ENCODE measurements at places on chromosomes 4 and X. TPM values are rescaled to one million over a fixed set of nuclear protein-coding genes. Genes with fewer than 3 reads are reported as not detected.
A peak's percentile ranks its signal among the peaks of the same experiment; 100 is the strongest.

DNA sequence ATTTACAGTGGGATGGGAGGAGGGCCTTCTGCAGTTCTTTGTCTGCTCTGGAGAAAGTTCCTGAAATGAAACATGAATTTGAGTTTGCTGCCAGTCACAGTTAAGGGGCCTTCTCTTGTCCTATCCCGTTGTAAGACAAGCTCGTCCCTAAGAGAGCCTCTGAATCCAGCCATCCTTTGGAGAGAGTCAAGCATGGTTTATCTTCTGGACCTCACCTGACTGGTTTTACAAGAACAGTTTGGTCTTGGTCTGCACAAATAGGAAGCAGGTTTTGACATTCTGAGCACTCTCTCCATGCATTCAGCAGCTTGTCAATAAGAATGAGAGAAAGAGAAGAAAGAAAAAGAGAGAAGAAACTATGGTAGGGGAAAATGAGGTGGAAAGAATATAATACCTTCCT lies 20.4 kb upstream of the TENM3 start:
- DNase-seq, result no peak

DNA sequence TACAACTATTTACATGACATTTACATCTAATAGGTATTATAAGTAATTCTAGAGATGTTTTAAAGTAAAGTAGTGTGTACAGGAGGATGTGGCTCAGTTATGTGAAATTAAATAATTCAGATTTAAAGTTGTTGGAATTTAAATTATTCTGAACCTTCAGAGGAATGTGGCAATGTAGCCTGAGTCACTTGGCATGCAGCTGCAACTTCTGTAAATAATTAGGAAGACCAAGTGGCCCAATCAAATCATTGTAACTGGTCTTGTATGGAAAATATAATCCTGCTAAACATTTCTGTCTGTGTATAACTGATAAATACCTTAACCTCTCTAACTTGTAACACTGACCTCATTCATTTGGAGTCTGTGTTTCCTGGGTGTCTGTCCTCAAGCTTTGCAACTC lies 828.9 kb downstream of the GLUD2 start:
- no peak for DNase-seq

Gene MAPK10
- total RNA-seq, result 4.1 TPM

GRCh38 chrX:2707334-2707760 lies 16.3 kb downstream of the CD99 start:
- peak; percentile 80 for DNase-seq

Gene WDR17
- total RNA-seq, result 0.43 TPM

DNA sequence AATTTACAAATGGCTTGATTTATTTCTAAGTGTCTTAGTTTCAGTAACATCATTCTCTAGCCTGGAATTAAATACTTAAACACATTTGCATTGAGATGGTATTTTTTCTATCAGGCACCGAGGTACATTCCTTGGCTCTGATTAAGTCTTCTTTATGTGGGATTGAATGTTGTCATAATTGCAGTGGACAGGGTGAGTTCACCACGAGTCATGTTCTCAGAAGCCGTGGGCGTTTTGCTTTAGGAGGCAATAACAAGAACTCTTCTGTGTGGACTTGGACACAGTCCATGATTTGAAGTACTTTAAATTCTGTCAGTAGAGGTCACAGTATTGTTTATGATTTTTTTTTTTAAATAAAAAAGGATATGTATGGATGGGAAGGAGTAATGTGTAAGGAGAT lies 57.1 kb upstream of the EFHC2 start:
- DNase-seq, result no peak

- DNase-seq, result no peak
Observed at GRCh38 chrX:9890681-9891091, 76.5 kb upstream of the CLDN34 start.

GRCh38 chr4:128579154-128579853 lies 230.2 kb upstream of the JADE1 start:
- DNase-seq, result no peak

DNA sequence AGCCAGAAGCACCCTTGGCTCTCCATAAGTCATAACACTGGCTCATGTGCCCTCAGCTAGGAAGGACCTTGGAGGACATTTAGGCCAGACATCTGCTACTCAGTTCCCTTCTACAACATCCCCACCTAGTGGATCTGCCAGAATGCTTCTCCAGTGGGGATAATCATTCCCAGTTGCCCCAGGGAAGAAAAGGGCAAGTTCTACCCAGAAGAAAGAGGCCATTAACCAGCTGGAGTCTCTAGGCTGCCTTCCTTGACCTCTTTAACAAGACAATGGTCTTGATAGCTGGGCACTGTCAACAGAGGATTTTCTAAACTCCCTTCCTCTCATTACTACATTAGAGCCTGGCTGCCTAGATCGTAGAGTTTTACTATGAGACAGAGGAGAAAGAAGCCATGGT lies 42.0 kb downstream of the LGI2 start:
- DNase-seq, result no peak

DNA sequence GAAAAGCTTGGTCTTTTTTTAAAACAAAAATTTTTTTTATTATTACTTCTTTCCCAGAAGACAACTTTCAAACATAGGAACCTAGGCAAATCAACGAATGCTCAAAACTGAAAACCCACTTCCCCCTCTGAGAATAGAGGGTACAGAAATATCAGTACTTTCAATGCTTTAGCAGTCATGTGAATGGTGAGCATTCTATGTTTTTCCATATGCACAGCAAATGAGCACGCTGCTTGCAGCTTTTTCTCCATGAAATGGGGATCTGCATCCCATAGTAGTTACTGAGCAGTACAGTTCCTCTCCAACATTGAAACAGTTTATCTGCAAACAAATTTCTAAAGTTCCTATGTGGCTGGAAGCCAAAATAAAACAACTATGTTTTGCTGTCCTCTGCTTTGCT lies 108.4 kb upstream of the BMP2K start:
- no peak for DNase-seq

Gene SUPT20HL1
- total RNA-seq, result not detected

DNA sequence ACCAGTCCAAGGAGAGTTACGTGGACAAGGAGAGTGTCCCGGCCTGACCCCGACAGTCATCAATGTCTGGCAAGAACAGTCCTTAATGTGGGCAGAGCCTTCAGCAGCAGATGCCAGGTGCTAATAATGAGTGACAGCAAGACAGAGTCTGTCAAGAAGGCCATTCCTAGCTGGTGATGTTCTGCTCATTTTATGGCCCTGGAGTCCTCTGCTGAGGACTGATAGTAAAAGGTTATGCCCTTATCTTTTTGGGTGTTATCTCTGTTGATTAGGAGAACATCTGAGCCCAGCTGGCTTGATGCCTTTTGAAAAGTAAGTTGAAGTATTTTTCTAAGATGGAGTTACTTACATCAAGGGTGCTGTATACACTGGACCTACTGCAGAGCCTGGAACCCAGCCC lies 67.3 kb downstream of the SLC34A2 start:
- DNase-seq, result no peak

DNA sequence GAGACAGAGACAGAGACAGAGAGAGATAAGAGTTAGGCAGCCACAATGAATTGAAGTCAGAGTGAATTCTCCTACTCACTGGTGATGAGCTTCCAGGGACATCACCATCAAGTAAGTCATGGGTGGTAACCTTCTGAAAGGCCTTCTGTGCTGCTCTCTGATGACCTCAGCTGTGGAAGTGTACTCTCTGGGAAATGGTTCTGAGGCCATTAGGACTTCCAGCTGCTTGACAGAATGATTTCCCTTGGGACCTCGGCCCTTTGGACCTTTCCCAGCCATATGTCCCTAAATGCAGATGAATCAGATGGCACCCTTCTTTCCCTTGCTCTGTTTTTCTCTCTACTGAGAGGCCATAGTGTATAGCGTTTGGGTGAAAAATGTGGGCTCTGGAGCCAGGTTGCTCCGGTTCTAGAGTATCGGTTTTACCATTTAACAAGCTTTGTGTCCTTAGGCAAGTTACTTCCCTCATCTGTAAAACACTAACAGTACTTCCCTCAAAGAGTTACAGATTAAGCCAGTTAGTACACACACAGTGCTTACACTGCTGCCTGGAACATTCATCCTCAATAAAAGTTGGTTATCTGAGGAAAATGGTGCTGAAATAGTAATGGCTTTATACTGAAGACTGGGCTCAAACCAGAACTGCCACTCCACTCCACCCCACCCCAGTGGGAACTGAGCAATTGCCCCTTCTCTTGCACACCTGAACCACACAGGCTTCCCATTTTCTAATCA lies 7.6 kb downstream of the SEPTIN11 start:
- no peak for DNase-seq

Gene SPANXN3
- total RNA-seq, result not detected

DNA sequence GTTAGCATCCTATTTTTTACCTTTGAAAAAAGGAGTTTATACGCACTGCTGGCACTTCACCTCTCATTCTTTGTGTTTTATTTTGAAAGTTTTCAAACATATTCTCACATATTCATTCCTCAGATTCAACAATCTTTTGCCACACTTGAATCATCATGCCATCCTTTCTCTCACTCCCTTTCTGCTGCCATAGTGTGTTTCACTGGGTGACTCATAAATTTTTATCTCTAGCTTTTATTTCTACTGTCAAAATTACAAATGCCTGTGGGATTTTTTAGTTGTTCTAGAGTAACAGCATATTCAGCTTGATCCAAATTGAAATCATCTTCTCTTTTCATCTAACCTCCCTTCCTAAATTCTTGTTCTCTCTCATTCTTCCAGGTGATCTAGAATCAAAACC lies 28.0 kb downstream of the MFSD8 start:
- no peak for DNase-seq

- no peak for DNase-seq
Observed at GRCh38 chrX:10022580-10023245, 55.6 kb downstream of the CLDN34 start.

GRCh38 chr4:17188125-17188524 lies 289.7 kb upstream of the LDB2 start:
- DNase-seq, result no peak

Gene ELF4
- total RNA-seq, result 2.8 TPM

DNA sequence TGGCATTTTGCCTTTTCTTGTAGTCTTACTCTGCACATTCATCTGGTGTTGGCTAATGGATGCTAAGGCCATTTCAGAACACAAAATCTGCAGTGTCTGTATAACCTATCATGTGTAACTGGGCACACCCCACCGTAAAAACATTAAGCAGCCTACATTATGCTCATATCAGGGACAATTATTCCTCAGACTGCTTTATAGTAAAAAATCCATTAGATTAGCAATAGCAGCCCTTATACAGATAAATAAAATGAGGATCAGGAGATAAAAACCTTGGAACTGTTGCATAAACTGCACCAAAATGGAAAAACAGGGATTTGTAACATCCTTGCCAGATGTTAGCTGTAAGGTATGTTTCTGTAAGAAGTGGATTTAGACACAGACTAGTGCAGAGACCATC lies 288.8 kb downstream of the HS3ST1 start:
- DNase-seq, result no peak

DNA sequence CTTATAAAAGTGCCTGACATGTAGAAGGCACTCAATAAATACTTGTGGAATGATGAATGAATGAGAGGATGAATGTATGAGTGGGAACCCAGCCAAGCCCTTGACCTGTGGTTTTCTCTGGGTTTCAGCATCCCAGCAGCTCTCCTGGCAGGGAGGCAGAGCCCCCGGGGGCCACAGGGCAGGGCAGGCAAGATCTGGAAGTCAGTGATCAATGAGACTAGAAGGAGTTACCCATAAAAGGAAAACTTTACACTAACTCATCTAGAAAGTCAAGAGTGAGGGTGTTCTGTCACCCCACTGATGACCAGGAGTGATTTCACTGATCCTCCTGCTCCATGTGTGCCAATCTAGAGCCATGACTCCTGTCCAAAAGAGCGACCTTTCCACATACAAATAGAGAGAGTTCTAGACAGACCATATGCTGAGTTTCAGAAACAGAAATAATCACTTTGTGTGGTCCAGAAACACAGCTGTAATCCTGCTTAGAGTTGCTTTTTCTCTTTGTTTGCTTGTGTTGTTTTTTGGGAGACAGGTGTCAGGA lies 37.4 kb downstream of the MGARP start:
- no peak for DNase-seq

DNA sequence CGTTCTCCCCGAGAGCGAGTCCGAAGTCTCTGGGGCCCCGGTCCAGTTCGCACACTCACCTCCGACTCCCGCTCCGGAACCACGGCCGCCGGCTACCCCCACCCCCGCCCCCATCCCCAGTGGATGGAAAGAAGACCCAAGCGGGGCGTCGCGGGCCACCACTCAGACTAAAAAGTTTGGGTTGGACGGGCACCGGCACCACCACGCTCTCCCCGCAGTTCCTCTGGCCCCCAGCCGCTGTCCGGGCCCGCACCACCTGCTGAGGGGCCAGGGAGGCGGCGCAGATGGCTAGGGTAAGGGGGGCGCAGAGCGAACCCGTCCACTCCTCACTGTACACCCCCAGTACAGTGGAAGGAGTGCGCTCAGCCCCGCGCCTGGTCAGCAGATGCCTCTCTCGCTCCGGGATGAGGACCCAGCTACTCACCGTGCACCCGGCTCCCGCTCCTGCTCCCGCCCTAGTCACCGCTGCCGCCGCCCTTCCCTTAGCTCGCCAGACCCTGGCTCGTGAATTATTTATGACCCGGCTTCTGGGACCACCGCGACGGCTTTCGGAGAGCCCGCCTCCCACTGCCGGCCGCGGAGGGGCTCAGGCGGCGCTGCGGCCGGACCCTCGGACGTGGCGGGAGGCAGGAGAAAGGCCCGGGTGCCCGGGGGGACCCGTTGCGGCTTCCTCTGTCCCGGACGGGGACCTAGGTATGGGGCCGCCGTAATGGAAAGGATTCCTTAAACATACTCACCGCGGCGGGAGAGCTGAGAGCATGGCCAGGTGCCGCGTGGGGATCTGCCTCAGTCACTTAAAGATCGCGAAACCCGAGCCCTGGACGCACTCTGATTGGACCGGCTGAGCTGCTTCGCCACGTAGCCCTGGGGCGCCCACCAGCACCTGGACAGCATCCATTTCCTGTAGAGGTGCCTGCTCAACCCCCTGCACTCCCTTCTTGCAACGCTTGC lies at the start of gene PROM1:
Gene PROM1, minus strand, starts transcription at position 783 of the 951 bp plus-strand sequence. CDS start 8,117 bp downstream, outside the sequence.
- DNase-seq, result no peak

- no peak for DNase-seq
Observed at GRCh38 chrX:52363247-52363883, 5.5 kb upstream of the XAGE2 start.

Gene BST1
- total RNA-seq, result 3.8 TPM

- DNase-seq, result no peak
Observed at GRCh38 chrX:107601326-107601725, 27.0 kb upstream of the PRPS1 start.

DNA sequence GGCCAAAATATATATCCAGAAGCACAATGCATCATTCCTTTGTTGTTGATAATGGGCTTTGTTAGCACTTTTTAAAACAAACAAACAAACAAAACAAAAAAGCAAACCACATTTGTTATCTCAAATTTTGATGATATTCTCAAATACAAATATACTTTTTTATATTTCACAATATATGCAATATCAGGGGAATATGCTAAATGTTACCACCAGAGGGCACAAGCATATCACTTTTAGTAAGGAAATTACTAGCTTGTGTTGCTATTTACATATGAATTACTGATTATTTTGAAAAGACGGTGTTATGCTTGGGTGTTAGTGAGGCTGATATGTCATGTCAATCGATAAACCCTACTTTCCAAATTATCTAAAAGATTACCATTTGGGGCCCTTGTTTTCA lies 29.1 kb downstream of the RIPPLY1 start:
- no peak for DNase-seq

Measured in Right ventricle myocardium inferior (tissue), 1 donor.